ENCODE measurements at places on chromosomes 5 and 9. TPM values are rescaled to one million over a fixed set of nuclear protein-coding genes. Genes with fewer than 3 reads are reported as not detected.
A peak's percentile ranks its signal among the peaks of the same experiment; 100 is the strongest.

Gene CTNND2
- 0.49 TPM for total RNA-seq

Gene CAST
- 125 TPM for total RNA-seq

- DNase-seq: no peak
Observed at GRCh38 chr5:75885321-75885720, 168.1 kb upstream of the POC5 start.

Gene GLRA1
- total RNA-seq: not detected

Gene ANKRD33B
- 1.7 TPM for total RNA-seq

DNA sequence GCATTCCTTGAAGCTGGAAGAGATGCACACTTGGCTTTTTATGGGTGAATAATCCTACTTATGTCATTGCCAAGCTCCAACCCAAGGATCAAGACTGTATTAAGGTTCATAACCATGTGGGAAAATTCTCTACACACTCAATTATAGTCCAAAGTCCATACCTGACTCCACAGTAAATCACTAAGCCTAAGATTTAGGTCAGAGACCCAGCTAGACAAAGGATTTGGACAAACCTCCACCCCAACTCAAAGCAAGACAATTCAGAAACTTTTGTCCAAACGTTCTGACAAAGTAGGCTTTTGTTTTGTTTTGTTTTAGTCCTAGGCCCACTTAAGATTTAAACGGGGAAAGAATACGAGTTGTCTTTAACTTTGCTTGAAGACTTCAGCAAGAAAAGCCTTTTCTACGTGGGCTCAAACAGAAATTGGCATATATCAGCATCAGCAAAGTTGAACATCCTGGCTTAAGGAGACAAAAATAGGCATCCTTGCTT is 1.7 kb downstream of the MEGF9 start:
- DNase-seq: no peak

DNA sequence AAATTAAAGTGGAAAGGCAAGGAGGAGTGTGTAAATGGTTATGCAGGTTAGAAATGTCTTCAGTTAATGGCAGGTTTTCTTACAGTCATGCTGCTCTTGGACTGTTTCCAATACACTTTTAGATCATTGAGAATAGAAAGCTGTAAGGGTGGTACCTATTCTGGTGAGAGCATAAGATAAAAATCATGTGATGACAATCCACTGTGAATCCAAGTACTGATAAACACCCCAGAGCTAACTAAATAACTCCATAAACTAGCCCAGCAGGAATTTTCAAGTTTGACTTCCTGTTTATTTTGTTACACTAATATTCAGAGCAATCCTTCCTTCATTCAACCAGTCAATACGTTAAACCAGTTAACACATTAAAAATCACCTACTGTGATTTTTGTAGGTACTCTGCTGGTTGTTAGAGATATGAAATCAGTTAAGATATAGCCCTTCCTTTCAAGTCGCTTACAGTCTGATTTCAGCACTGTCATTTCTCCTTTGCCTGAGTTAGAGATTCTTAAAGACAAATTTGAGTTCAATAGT is 22.6 kb downstream of the VCAN start:
- DNase-seq: no peak

- DNase-seq: no peak
Observed at GRCh38 chr5:19923742-19924141, 64.3 kb downstream of the CDH18 start.

Gene CORO2A
- 0.13 TPM for total RNA-seq

- DNase-seq: peak; percentile 31
Observed at GRCh38 chr9:86925686-86926085, 21.6 kb downstream of the GAS1 start.

GRCh38 chr5:83576341-83576740 is 104.8 kb downstream of the VCAN start:
- DNase-seq: no peak

Gene CLIC3
- total RNA-seq: 0.27 TPM

- DNase-seq: no peak
Observed at GRCh38 chr5:35683466-35683865, 65.8 kb downstream of the SPEF2 start.
